ENCODE measurements at places on chromosomes 12 and 14.
A peak's percentile ranks its signal among the peaks of the same experiment; 100 is the strongest.

GRCh38 chr12:1189163-1189562, 198.1 kb downstream of the ERC1 start:
- no peak for DNase-seq

- DNase-seq: no peak
Measured at GRCh38 chr14:57987596-57988300, 121.9 kb upstream of the SLC35F4 start.

- DNase-seq: no peak
Measured at GRCh38 chr14:34169561-34169960, 218.7 kb upstream of the EGLN3 start.

GRCh38 chr12:119082016-119082415, 96.7 kb upstream of the HSPB8 start:
- DNase-seq: no peak

DNA sequence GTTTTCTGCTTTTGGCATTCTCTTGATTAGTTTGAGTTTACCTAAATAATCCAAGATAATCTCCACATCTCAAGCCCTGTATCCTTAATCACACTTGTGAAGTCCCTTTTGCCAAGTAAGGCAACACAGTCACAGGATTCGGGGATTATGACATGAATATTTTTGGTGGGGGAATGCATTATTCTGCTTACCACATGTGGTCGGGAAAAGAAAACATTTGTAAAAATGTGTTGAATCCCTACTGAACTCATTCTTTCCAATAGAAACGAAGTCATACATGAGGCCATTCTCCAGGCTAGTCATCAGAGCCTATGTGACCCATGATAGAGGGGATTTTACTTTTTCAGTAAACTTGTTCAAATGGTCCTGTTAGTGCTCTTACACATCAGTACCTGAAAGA, 58.5 kb upstream of the PRICKLE1 start:
- no peak for DNase-seq

DNA sequence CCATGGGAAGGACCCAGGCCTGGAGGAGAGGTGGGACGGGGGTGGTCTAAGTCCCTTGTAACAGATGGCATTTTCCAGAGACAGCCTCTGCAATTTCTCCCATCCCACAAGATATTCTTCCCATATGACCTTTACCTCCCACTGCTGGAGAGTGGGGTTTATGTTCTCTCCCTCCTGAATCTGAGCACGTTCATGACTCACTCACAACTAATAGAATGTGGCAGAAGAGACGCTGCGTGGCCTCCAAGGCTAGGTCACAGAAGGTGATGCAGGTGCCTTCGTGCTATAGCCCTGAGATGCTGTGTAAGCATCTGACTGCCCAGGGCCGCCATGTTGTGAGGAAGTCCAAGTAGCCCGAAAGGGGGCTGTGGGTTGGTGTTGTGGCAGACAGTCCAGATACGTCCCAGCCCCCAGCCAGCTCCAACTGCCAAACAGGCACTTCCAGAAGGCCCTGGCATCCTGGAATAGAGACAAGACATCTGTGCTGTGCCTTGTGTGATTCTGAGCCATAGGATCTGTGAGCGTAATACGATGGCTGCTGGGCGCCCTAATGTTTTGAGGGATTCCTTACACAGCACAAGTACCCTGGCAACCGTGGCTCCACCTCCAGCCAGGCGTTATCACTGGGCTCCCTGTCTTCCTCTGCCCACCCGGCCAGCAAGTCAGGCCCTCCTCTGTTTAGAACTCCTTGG, 56.1 kb upstream of the NCOR2 start:
- DNase-seq: no peak

GRCh38 chr12:100579844-100580243, 6.4 kb downstream of the GAS2L3 start:
- no peak for DNase-seq

DNA sequence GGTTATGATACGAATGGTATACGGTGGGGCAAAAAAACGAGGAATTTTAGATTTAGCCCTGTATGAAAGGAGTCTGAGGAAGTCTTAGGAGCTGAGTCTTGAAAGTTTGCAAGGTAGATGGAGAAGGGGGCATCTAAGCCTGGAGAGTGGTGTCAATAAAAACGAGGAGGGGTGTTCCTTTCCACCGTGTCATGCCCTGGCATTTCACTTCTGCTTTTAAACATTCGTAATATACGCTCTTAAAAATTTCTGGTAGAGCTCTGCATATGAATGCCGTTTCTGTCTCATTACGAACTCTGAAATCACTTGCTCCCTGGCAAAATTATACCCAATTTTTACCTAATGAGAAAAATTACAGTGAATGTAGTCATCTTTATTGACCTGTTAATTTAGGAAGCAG, 170.2 kb downstream of the ERC1 start:
- no peak for DNase-seq

DNA sequence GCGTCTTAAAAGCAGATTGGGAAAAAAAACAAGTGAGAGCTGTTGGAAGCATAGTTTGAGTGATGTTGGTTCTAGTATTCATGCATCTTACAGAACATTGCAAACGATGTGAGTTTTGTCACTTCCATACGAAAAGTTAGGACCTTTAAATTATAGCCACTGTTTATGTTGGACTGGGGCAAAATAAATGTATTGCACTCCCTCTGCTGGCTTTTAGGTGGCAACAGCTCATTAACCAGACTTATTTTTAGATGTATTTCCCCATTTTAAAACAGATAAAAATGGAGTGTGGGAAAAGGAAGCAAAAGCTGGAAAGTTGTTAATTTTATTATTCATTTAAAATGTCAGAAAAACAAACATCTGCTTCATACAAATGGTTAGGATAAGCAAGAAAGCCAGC, 111.9 kb downstream of the LGR5 start:
- no peak for DNase-seq

DNA sequence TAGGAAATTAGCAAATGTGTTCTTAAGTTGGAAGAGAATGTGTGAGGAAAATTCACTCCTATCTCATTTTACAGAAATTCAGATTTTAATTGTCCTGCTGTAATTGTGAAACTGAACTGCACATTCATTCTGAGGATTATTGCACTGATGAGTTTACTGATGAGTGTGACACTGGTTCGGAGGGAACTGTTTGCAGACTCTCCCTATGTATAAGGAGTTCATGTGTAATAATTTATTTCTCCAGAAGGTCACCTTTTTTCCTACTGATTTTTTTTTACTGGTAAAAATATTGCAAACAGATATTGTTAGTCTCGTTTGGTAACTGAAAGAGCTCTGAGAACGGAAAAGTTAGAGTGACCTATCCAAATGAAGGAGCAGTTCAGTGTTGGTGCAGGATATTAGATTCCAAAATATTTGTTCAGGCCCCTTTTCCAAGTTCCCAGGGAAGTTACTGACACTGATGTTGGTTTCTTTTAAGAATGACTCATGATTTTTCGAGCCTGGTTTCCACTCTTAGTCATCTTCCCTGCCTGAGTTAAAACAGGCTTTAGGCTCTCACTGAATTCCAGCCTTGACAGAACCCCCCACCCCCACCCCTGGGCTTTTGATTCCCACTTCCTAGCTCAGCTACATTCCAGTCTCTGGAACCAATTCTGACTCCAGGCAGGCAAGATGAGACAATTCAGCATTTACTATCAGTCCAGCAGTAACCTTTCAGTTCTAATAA, 18.4 kb downstream of the ANO6 start:
- no peak for DNase-seq

DNA sequence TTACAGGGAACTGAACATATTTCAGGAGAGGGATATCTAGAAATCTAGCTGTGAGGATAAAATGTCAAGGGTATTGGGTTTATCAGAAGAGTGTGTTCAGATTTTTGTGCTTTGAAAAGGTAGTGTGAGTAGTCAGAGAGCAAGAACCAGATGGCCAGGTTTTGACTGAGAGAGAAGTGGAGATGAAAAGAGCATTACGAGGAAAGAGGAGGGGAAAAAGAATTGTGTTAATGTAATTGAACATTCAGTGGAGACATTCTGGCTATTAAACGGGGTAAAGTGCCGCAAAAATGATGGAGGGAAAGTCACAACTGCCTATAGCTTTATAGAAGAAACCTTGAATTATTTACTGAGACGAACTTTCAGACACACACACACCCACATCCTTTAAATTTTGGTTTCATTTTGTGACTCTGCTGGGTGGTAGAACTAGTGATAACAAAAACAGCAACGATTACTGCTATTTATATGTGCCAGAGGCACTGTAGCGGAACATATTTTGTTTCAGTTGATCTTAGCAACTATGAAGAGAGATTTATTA, 213.6 kb downstream of the ERC1 start:
- no peak for DNase-seq

- DNase-seq: no peak
Measured at GRCh38 chr12:98735821-98736220, 90.7 kb downstream of the APAF1 start.

- no peak for DNase-seq
Measured at GRCh38 chr12:47100160-47100559, 20.4 kb upstream of the AMIGO2 start.

DNA sequence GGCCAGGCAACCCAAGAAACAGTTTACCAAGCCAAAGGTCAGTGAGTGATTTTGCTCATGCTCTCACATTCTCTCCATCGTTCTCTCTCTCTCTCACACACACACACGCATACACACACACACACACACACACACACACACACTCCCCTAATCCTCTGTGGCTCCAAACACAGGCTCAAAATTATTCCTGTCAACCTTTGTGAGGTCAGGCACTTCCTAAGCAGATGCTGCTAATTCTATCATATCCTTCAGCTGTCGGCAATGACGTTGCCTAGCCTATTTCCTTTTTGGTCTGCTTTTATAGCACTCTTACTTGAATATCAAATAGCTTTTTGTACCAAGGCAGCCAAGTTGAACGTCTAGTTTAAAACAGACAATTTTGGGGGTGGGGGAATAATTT, 98.9 kb upstream of the EGLN3 start:
- DNase-seq: no peak

DNA sequence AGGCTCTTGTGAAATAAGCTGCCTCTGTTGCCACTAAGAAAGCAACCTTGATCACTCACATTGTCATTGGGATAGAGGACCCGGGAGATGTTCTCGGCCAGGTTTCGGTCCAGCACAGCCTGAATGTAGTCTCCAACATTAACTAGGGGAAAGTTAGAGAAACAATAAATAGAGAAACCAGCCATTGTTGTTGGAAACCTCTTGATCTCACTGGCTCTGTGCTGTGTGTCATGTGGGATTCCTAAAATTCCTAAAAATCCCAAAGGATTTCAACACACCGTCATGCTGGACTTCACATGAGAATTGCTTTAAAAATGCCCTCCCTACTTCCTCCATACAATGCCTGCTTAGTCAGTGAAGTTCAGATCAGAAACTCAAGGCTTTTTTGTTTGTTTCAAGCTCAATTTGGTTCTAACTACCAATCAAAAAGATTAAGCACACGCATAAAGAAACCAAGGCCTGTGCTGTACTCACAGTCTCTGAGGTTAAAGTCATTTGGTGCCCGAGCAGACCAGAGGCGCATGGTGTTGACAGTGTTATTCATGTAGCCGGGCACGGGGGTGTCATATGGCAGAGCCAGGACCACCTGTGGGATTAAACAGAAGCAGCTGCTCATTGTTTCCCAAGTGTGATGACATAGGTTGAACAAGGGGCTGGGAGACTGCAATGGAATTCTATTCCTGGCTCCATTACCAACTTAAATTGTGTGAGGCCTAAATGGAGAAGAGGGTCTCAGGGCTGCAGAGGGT, 23.6 kb downstream of the PYGL start:
- DNase-seq: no peak

- DNase-seq: no peak
Measured at GRCh38 chr12:49208676-49209075, 19.8 kb upstream of the TUBA1A start.

DNA sequence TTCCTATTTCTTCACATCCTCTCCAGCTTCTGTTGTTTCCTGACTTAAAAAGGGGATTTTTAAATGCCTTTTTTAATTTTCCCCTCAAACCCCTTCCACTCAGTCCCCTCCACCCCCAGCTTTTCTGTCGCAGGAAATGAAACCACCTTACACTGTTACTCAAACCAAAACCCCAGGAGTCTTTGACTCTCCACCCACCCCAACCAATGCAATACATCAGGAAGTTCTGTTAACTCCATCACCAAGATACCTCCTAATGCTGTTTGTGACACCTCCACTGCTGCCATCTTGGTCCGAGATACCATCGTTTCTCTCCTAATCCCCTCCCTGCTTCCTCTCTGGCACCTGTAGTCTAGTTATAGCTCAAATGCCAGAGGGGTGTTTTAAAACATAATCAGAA, 25.4 kb upstream of the CPM start:
- no peak for DNase-seq

GRCh38 chr12:4272424-4273272, 914 bp upstream of the CCND2 start:
- DNase-seq: peak; percentile 65

GRCh38 chr12:19299765-19300164, 139.5 kb upstream of the AEBP2 start:
- no peak for DNase-seq
